ENCODE measurements at places on chromosomes 16 and 17. TPM values are rescaled to one million over a fixed set of nuclear protein-coding genes. Genes with fewer than 3 reads are reported as not detected.

Gene CD300LB
- not detected for total RNA-seq

Gene NHLRC4
- 0.30 TPM for total RNA-seq

Gene FSCN2
- total RNA-seq, result 1.1 TPM

Gene RAB26
- 2.2 TPM for total RNA-seq

Gene TRPV3
- total RNA-seq, result 1.0 TPM

Gene CMTM4
- total RNA-seq, result 10.4 TPM

Gene SHISA9
- total RNA-seq, result 0.27 TPM

Gene CCL2
- 42.3 TPM for total RNA-seq

Gene CFAP119
- total RNA-seq, result 1.0 TPM

DNA sequence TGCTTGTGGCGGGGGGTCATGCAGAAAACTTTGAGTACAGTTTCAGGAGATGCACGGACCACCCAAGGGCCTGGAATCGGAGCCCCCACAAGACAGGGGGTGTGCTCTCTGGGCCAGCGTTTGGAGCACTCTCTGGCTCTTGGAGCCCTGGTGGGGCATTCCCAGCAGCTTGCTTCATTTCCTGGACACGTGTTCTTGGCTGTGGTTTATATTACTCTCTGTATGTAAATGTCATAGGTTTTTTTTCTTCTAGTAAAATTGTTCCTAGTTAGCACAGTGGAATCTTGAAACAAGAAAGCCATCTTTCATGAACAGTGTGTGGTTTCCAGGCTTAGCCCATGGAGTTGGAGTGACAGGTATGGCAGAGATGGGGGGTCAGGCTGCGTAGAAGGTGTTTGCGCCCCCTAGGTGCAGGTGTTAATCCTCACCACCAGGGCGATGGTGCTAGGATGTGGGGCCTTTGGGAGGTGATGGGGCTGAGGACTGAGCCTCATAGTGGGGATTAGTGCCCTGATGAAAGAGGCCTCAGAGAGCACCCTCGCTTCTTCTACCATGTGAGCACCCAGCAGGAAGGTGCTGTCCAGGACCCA, 79.8 kb downstream of the JPH3 start:
- no peak for DNase-seq

DNA sequence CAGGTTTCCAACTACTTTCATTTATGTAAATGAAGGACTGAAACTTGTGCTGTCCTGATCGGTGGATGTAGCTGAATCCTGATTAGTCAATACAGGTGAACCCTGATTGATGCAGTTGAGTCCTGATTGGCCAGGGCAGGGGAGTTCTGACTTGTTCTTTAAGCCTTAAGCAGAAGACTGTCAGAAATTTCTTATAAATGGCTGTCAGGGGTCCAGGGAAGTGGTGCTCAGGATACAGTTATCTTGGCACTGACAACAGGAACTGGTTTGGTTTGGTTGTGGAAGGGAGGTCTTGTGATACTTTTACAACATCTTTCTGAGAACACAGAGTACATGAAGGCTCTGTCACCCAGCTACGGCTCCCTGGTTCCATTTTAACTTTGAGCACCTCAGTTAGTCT, 132.1 kb downstream of the KCNJ12 start:
- DNase-seq, result no peak

DNA sequence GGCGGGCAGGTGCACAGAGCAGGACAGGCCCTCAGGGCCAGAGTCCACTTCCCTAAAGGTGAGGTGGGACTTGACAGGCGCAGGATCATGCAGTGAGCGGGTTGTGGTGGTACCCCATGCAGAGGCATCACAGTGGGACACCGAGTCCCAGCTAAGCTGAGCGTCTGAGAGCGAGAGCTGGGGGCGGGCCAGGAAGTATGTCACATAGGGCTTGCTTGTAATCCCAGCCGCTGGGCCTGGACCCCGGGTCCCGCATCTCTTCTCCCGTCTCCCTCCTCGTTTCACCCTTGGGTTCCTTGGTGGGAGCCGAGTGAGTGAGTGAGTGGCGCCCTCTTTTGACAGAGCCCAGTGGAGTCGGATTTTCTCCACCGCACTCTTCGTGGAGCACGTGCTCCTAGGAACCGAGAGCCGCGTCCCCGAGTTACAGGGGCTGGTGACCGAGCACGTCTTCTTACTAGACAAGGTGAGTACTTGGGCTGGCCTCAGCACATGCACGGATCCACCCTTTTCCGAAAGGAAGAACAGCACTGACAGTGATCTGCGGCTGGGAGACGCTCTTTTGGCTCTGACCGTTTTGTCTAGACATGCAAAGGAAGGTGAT, 50.8 kb upstream of the ENDOV start:
- peak; percentile 69 for DNase-seq

GRCh38 chr17:83008186-83008510, 71.3 kb upstream of the METRNL start:
- no peak for DNase-seq

DNA sequence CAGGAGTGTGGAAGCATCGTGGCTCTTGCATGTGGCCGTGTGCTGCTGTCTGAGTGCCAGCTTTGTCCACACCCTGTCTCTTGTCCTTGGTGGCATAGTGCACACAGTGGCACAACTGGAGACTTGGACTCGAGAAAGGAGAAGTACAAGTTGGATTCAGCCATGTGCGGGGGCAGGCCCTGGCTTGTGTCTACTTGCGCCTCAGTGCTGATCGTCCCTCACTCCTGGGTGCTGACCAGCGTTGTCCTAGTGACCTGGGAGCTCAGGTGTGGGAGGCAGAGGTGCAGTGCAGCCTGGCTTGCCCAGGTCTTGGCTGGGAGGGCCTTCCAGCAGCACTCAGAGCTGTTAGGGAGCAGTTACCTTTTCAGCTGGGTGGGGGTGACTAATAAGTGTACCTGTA, 20.6 kb downstream of the MPRIP start:
- peak; percentile 66 for DNase-seq

- no peak for DNase-seq
Observed at GRCh38 chr17:45282683-45283644, 21.1 kb upstream of the SPATA32 start.

DNA sequence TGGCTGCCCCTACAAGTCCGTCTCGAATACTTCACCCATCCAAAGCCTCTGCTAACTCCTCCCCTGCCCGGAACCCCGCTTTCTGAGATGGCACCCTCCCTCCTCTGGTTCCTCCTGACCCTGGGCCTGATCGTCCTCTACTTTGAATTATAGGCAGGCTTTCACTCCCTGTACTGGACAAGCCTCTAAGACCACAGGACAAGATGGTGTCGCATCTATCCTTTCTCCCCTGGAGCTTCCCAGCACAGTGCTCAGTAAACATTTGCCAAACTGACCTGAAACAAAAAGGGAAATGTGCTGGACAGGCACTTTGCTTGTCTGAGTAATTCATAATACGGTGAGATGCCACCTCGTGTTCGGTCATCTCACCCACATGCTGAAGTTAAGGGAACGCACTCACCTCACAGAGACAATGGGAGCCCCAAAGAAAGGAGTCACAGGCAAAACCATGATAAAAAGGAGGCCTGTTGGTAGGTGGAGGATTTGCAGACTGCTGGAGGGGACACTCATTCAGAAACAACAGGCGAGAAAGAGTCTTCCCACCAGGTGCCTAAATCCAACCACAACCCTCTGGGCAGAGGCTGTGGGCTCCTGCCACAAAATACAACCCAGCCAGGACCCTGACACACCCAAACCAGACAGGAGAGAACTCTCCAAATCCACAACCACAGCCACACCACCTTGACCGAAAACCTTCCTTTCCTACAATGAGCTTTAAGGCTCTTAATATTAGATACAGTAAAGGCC, 28.2 kb downstream of the SNN start:
- no peak for DNase-seq

- peak; percentile 80 for DNase-seq
Observed at GRCh38 chr17:57604771-57605674, 140.1 kb downstream of the CCDC182 start.

GRCh38 chr17:79790805-79791734, 5.8 kb downstream of the CBX8 start:
- no peak for DNase-seq

- DNase-seq, result no peak
Observed at GRCh38 chr16:9225527-9226316, 134.3 kb downstream of the HAPSTR1 start.

- no peak for DNase-seq
Observed at GRCh38 chr17:49707246-49707607, 537 bp downstream of the SLC35B1 start.

- DNase-seq, result no peak
Observed at GRCh38 chr16:10541366-10541765, 39.0 kb downstream of the EMP2 start.

- DNase-seq, result no peak
Observed at GRCh38 chr17:64066716-64067115, 46.3 kb upstream of the ICAM2 start.

GRCh38 chr17:74480290-74480689, 13.9 kb downstream of the CD300A start:
- DNase-seq, result no peak

GRCh38 chr17:34720760-34721159, 141.4 kb downstream of the TMEM132E start:
- no peak for DNase-seq

DNA sequence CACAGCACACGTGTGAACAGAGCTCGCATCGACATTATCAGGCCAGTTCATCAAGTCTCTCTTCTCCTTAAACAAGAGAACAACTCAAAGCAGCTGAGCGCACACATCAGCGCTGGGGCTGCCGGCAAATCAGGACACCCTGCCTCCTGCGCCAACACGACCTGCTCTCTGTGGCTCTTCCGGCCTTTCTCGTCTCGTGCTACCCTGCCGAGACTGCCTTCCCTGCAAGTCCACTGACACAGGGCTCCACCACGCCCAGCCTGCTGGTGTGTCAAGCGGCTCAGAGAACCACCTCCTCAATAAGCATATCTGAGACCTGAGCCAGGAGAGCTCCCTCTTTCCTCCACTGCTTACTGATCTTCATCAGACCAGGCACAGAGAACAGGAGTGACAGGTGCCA, 96.9 kb downstream of the ZNF778 start:
- DNase-seq, result no peak

DNA sequence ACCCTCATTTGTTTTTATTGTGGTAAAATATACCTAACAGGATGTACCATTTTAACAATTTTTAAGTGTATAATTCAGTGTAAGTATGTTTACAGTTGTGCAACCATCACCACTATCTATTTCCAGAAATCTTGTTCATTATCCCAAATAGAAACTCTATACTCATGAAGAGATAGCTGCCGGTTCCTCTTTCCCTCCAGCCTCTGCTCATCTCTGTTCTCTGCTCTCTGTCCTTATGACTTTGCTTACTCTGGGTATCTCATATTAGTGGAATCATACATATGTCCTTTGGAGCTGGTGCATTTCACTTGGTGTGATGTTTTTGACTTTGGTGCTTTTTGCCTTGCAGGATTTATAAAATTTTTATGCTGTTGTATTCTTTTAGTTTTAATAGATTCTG, 19.4 kb downstream of the CYLD start:
- no peak for DNase-seq

DNA sequence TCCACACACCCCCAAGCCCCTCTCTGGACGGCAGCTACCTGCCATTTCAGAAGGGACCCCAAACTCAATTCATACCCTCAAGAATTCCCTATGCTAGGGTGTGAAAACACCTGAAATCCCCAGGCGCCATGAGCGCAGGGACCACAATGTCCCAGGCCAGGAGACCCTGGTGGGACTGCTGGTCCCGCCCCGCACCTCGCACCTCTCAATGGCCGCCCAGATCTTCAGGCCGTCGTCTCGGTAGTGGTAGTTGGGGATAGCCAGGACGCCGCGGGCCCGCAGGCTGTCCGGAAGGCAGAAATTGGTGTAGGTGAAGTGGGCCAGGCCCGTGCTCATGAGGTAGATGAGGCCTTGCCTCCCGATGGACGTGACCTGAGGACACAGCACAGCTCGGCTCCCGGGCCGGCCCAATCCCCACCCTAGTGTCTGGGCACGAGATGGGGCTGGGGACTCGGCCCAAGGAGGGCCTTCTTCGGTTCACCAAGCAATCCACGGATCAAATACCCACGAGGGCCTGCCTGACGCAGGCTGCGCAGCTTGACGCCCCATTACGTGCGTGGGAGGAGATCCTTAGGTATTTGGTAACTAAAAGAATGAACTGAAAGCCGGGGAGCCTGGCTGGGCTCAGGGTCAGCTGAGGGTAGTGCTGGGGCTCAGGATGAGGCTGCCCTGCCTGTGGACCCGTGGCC, 9.2 kb downstream of the ALOXE3 start:
- DNase-seq, result no peak

GRCh38 chr17:79811011-79811867, 14.4 kb upstream of the CBX8 start:
- no peak for DNase-seq

GRCh38 chr16:17511340-17511739, 40.6 kb upstream of the XYLT1 start:
- no peak for DNase-seq

DNA sequence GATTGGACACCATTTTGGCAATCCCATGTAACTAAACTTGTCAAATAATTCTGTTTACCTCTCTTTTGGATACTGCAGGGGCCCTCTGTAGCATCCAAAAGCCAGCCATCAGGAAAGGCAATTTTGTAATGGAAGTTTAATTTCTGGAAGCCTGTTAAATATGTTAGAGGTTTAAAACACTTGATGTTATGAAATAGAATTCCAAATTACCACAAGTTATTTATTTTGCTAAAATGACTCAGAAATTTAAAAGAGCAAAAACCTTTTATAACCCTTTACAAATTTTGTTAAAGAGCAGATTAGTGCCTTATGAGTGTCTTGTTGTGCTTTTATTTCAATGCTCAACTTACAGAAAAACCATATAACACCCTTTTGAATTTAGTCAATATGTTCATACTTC, 20.0 kb upstream of the TNFSF12 start:
- no peak for DNase-seq

GRCh38 chr17:29620271-29620670, 2.4 kb downstream of the CORO6 start:
- DNase-seq, result no peak

GRCh38 chr17:17151055-17151454, 55.1 kb downstream of the PLD6 start:
- no peak for DNase-seq

DNA sequence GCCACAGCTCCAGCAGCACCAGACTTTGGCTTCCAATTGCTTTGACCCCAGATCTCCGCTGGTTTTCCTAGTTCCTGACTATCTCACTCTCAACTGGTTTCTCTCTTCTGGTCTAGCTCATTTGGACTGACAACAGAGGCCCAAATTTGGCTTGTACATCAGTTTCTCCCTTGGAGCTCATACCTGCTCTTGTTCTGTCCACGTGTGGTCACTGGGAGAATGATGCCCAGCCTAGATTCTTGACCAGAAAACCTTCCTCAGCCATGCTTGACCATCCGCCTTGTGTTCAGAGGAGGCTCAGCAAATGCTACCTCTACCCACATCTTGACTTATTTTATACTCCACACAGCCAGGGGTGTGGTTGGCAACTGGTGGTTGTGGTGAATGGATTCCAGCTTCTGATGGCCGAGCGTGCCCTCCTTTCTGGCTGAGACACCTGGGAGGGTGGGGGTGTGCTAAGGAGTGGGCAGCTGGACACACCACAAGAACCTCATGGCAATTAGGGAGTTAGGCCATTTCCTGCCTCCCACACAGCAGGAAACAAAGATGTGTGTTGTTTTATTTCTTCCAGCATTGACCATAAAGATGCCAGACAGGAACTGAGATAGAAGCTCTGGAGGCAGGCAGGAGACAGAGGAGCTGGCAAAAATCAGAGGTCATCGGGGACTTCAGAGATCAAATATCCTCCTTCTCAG, 93.8 kb upstream of the FAM20A start:
- no peak for DNase-seq

Measured in cardiac septum (tissue), 1 donor.